Stimulated activated CD4-positive, alpha-beta T cell treated with anti-CD3 and anti-CD28 coated beads, Interleukin-15, amount 100 ng/mL, for 48 hours (primary cell): ENCODE measurements at places on chromosomes 3 and 15.

DNA sequence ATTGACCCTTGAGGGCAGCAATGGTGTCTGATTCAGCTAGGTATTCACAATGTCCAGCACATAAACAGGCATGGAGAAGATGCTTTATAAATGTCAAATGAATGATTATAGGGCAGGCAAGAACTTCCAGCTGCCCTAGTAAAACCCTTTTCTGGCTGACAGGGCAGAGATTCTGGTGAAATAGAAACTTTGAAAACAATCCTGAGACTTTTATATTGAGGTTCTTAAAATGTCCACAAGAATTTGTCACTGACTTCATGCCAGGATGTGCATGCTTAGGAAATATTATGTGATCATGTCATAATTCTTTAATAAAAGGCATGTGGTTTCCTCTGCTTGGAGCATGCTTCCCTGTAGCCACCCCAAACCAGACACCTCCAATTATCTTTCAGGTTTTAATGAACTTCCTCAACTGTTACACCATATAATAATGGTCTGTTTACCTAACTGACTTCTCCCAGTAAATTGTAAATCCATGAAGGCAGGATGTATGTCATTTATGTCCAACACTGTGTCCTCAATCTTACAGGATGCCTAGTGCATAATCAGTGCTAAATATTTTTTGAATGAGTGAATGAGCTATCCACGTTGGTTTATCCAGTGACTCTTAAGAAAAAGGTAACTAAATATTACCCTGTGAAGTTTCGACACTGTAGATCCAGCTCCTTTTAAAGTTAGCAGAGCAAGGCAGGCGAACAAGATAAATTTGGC, 43.4 kb upstream of the CLRN1 start:
- no peak for DNase-seq

GRCh38 chr3:188557235-188557634, 403.3 kb downstream of the LPP start:
- no peak for DNase-seq

- DNase-seq, result no peak
Observed at GRCh38 chr3:187735837-187736236, 9.4 kb downstream of the BCL6 start.

GRCh38 chr15:74378848-74379247, 11.4 kb upstream of the CYP11A1 start:
- no peak for DNase-seq

DNA sequence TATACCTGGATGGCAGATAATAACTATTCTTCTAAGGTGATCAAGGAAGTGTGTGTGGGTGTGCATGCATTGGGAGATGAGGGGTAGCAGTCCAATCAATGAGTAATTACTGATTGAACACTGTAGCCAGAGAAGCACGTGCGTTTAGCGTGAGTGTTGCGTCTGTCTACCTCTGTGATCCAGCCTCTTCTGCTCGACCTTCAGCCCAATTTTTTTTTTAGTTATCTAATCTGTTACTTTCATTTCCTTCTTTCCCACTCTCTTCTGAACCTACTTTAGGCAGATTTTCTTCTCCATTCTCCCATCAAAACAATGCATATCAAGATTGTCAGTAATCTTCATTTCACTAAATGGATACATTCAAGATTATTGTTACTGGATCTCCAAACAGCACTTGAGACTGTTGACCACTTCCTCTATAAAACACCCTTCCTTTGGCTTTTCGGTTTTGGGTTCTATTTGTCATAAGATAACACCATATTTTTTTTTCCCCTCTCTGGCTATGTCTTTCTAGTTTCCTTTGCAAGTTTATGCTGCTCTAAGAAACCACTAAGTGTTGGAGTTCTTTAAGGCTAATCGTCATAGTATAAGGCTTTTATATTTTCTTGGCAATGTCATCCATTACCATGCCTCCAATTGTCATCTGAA, 41.0 kb downstream of the MCTP2 start:
- DNase-seq, result no peak

DNA sequence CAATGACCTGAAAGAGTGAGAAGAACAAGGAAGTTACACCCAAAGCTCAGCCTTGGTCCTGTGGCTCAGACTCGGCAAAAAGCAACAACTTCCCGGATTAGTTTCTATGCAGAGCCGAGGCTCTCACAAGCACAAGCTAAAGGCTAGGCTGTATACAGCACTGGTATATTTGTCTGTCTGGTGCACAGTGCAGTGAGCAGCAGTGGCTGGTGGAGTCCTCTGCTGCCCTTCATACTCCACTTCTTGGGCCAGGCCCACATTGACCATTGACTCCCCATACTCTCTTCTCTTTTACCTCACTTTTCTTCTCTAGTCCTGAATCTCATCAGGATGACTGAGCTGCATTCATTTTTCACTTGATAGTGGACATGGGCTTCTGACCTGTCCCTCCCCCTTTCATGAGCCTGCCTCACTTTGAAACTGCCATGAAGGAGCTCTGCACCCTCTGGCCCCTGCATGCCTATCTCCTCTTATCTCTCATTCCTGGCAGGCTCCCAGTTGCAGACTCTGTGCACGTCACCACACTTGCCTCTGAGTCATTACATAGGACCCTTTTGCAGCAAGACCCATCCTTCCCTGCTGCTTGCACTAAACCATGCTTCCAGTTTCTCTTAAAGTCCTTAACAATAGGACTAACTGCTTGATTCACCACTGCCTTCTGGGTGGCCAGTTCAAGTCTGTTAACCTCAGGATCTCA, 379.3 kb downstream of the NTRK3 start:
- DNase-seq, result no peak

DNA sequence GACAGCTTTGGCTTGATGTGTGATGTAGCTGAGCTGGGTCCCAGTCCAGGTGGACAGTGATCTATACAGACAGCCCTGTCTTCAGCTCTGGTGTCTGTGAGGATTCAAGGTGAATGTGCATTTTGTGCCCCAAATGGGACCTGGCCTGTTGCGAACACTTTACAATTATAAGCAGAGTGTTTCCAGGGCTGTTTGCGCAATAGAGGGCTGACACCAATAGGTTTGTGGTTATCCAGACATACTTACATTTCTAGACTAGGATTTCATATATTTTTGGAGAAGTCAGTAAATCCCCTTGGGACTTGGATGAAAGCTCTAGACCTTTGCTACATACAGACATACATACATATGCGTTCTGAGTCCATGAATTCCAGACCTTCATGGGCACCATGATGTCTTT, 4.2 kb upstream of the TATDN2 start:
- DNase-seq, result no peak
